ENCODE measurements at places on chromosomes 16 and 17. TPM values are rescaled to one million over a fixed set of nuclear protein-coding genes. Genes with fewer than 3 reads are reported as not detected.

Gene TLCD3A
- total RNA-seq: 21.7 TPM

Gene MPO
- total RNA-seq: not detected

Gene TVP23A
- not detected for total RNA-seq

GRCh38 chr17:57679906-57680695, 65.0 kb downstream of the CCDC182 start:
- DNase-seq: no peak

GRCh38 chr17:1154704-1155103, 25.1 kb downstream of the ABR start:
- no peak for DNase-seq

DNA sequence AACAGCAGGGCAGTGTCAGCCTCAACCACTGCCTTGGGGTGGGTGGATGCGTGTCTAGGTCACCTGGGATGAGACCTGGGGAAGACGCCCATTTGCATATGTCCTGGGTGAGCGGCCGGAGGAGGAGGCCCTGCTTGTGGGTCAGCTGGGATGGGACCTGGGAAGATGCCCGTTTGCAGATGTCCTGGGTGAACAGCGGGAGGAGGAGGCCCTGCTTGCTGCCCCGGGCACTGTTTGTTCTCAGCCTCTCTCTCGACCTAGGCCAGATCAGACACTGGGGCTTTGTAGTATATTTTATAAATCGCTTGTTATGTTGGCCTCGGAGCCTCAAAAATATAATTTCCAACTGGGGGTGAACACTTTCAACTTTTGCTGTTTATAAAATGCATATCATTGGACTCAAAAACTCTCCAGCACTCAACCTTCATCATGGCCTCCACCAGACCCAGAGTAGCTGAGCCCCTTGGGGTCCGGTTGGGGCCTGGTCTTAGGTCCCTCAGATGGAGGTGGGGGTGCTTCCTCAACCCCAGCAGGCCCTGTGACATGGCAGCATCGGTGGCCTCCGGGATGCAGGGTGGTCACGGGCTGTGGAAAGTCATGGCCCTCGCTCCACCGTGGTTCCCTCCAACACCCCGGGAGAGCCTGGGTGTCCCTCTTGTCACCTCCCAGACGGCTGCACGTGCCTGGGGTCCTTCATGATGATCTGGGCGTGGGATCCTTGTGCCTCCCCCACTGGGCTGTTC, 17.3 kb downstream of the DBNDD1 start:
- DNase-seq: no peak

DNA sequence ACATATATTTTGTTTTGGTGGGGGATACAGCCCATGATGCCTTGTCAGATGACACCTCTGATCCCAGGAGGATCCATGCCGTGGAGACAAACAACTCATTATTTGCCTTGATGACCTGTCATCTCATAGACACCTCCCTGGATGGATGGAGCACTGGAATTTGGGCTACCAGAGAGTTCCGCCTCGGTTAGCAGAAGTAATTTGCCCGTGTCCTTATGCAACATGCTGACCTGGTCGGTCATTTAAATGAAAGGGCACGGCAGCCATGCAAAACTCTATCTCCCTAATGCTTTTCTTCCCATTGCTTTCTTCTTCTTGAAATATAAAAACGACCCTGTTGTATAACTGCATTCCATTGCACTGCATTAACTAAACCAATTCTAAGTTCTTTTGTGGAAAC, 145.3 kb downstream of the GRIN2A start:
- no peak for DNase-seq

DNA sequence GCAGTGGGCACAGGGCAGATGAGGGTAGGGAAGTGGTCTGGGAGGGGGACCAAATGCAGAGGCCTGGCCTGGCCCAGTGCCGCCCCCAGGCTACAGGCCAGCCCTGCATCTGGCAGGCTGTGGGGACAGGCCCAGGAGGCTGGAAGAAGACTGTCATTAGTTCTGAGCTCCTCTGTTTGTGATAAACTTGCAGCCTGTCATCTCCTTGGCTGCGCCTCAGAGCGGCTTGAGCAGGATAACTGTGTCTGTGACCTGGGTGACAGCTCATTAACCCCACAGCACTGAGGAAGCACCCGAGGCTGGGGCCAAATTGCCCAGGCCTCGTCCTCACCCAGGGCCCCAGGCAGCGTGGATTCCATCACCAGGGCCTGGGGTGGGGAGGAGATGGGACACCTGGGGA, 23.9 kb downstream of the ABCC3 start:
- DNase-seq: no peak

GRCh38 chr17:14793237-14793636, 471.9 kb downstream of the PMP22 start:
- DNase-seq: no peak

DNA sequence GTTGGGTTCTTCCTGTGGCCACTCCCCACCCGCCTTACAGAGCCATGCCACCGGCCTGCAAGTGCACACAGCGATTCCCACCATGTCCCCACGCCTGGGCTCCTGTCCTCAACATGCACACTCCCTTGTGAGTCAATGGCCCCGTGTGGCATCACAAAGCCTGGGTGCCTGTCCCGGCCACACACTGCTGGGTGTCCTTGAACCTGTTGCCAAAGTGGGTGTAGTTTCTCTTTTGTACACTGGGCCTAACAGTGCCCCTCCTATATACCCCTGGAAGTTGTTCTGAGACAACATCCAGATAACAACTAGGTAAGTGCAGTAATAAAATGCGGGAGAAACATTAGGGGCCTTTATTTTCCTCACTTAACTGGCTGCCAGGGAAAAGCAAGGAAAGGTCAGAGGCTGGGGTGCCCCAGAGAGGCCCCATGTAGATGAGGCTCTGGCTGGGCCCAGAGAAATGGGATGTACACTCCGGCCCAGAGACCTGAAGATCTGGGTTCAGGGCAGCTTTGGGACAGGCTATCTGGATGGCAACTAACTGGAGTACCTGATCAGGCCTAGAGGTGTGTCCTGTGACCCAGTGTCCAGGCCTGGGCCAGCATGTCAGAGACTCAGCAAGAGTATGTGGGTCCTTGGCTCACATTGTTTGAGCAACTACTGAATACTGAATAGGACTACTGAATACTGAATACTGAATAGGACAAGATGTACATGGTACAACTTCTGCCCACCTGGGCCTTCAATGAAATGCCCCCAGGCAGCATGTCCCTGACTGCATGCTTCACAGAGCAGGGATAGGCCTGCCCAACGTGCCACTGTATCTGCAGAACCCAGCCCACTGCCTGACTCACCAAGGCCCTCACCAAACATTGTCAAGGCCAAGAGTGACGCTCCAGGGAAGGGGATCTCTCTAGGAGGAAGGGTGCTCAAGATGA, 8.3 kb downstream of the ABCC3 start:
- DNase-seq: no peak

DNA sequence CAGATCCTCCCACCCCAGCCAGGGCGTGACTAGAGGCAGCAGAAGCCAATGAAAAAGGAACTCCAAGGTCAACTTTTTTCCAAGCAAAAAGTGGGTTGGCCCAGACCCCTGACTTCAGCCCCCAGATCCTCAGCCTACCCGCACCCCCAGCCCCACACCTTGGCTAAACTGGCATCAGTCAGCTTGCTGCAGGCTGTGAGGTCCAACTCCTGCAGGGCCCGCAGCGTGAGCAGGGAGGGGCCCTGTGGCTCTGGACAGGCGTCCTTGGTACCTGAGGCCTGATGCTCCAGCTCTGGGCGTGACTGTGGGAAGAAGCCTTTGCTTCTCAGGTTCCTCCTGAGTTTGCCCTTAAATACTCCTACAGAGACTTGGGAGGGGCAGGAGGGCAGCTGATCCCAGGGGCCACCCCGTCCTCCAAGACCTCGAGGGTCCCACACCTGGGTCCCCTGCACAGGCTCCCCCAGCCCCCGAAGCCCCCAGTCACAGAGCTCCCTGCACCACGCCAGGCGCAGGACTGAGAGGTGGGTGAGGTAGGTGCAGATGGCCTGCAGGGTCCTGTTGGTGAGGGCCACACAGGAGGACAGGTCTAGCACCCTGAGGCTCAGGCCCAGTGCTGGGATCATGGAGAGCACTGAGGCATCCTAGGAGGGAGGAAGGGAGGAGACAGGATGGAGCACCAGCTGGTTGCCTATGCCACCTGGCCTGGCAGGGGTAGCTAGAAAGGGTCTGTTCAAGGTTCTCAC, 9.4 kb downstream of the ELMO3 start:
- no peak for DNase-seq

DNA sequence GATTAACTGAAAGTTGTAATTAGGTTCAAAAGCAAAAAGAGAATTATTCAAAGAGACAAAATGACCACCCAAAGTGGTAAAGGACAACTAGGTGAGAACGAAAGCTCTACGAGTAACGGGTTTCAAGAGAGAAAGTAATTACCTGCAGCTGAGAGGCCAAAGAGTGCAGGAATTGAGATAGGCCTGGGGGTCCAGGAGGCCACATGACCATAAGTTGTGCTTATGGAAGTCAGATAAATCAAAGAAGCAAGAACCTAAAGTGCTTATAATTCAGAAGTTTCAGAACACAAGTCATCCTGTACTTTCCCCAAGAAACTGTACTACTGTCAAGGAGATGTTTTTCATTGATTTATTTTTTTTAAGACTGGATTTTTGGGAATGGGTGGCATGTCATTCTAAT, 91.1 kb downstream of the TANGO6 start:
- DNase-seq: no peak

DNA sequence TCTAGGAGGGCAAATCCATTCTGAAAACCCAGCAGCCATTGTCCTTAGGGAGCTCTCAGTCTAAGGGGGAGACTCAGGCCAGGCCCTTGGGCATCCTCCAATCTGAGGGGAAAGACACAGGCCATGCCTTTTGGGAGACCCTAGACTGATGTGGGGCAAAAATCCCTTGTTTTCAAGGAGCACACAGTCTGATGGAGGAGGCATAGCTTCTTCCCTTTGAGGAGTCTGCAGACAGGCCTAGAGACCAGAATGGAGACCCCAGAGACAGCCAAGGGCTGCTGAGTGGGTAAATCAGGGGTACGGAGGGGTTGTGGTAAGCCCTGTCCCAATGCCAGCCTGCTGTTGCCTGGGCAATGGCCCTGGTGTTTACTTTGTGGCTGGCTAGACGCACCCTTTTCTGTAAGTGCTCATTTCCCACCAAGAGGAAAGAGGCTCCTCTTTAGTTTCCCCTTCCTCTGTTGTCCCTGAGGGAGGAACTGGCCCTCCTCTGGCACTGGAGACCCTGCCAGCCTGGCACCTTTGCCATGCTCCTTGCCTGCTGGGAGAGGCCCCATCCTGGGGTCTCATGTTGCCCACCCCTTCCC, 19.3 kb downstream of the ARHGAP23 start:
- peak; percentile 95 for DNase-seq

GRCh38 chr17:70307430-70308225, 138.3 kb downstream of the KCNJ2 start:
- no peak for DNase-seq

- no peak for DNase-seq
These were observed 743.9 kb upstream of the SOX9 start for GRCh38 chr17:71376933-71377332.

- DNase-seq: peak; percentile 11
These were observed 575.8 kb downstream of the TOX3 start for GRCh38 chr16:51971184-51971583.

GRCh38 chr17:82754297-82755208, 2.7 kb downstream of the TBCD start:
- DNase-seq: peak; percentile 82

GRCh38 chr16:70430667-70431536, 8.0 kb downstream of the ST3GAL2 start:
- peak; percentile 26 for DNase-seq

GRCh38 chr17:32793841-32794240, 83.1 kb downstream of the MYO1D start:
- no peak for DNase-seq

DNA sequence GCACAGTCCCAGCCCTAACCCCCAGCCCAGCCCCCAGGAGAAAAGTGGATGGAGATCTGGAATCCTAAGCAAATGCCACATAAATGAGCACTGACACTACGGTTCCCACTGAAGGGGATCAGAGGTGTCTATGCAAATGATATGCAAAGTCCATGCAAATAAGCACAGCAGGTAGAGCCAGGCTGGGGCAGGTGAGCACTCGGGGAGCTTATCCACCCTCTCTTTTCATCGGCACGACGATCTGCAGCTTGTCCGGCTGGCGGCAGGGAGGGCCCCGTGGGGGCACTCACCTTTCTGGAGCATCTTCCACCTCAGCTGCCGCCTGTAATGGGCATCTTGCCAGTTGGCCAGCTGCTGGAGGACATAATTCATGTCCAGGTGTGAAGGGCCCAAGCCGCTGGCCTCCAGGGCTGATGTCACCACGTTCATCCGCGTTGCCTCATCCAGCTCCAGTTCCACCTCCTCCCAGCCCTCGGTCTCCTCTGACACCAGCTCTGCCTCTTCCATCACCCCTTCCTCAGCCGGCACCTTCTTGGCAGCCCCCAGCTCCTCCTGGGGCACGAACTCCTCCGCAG, 9.9 kb downstream of the HAP1 start:
- no peak for DNase-seq

DNA sequence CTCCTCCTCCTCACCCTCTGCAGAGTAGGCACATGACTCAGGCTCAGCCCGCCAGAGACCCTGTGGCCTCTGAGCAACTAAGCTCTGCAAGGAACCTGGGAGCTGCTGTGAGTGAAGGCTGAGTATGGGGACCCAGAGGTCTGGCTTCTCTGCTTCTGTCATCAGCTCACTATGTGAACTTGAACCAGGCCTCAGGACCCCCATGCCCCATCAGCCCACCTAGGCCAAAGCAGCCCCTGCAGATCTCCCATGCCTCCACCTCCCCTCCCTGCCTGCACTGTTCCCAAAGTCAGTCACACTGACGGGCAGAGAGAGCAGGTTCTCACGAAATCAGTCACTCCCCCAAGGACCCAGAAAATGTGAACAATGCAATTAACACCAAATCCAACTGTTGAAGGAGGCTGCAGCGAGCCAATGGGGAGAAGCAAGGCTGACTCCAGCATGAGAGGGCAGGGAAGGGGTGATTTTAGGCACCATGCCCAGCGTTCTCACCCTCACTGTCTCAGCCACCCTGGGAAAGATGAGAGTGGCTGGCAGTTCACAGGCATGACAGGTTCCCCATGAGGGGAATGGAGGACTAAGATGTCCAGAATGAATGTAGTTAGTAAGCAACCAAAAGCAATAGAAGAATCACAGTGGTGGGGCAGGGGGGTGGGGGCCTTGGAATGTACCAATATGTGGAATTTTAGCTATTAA, 60.6 kb downstream of the BEAN1 start:
- no peak for DNase-seq

- DNase-seq: no peak
These were observed 26.4 kb upstream of the ARL4D start for GRCh38 chr17:43372273-43372911.

All from HT-29 (cell line).